GOT3 (cell line): ENCODE measurements at places on chromosomes 1 and 21.

DNA sequence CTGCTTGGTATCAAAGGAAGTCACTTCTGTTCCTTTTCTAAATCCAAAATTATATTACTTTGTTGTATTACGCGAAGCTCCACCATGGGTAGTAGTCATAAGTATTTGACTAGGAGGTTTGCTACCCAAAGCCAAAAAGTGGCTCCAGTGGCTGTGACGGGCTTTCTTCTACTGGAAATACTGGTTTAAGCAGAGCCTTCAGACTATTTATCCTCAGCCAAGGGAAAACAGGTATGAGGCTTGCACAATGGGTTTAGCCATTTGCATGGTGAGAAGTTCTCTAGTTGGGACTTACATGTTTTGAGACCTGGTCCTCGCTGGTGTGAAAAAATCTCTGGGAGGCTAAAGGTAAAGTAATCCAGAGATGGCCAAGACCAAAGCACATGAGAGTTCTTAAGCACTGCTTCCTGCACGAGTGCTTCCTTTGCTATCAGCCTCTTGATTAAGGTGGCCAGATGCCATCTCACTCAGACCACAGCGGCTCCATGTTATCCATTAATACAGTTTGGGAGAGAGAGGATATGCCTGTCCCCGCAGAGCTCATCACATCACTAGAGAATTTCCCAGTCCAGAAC is 121.2 kb downstream of the PIK3R3 start:
- DNase-seq = no peak

- no peak for DNase-seq
Observed at GRCh38 chr1:226120398-226120797, 57.9 kb downstream of the H3-3A start.

- no peak for DNase-seq
Observed at GRCh38 chr1:149844650-149845255, 54.6 kb upstream of the BOLA1 start.

DNA sequence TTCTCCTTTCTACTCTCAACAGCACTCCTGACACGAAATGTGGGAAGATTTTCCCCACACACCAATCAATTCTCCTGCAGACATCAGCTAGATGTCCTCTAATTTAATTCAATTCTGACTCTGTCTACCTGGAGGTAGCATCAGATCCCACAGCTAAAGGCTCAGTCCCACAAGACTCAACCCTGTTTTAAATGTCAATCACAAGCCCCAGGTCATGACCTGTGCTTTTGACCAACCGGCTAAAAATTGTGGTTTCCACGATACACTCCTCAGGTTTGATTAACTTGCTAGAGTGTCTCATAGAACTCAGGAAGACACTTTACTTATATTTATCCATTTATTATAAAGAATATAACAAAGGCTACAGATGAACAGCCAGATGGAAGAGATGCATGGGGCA is 27.4 kb downstream of the IL23R start:
- no peak for DNase-seq

GRCh38 chr1:7975212-7975865 is 13.8 kb downstream of the PARK7 start:
- no peak for DNase-seq

GRCh38 chr1:6098303-6099215 is 52.9 kb downstream of the KCNAB2 start:
- no peak for DNase-seq

GRCh38 chr1:12296016-12296415 is 66.2 kb downstream of the VPS13D start:
- no peak for DNase-seq

DNA sequence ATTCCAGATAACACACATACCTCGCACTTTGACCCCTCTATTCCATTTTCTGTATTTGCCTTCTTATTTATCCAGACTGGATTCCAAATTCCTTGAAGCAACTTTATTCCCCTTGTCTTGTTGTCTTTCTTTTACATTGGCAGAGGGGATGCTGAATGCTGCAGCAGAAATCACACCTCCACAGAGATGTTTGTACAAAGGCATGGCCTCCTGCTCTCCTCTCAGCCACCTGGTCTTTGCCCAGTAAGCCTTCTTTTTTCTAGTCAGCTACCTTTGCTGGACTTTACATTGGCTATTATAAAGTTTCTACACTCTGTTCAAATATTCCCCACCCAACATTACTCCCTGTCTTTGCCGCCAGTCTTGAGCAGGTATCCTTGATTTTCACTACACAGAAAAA is 75.1 kb downstream of the LAMC1 start:
- DNase-seq = no peak

DNA sequence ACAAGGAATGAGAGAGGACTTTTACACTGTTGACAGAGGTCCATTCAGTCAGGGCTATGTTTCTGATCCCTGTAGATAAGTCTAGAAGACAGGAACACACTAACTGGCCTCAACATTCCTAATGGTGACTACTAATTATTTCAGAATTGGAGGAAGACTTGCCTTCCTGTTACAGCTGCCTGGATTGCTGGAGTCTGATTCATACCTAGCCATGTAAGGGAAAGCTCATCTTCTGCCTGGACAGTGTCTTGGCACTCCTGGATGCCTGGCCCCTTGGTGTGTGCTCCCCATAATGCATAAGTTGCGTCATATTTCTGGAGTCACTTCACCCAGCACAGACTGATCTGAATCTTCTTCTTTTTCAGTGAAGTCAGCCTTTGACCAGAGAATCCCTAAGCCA is 326.0 kb upstream of the RUNX1 start:
- DNase-seq = no peak

DNA sequence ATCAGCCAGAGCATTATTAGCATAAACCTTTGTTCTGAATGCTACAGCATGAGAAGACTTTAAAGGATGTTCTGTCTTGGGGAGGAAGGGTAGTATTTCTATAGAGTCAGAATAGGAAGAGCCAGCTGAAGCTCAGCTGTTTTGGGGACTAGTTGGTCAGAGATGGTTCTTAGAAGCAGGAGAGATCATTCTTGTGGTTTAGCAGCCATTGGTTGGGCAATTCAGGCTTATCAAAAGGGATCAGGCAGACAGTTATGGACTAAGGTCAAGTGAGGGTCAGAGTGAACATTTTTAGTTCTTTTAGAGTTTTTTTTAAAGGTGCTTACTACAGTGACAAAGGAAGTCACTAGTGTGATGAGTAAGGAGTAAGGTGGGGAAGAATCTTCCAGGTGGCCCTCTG is 245.5 kb downstream of the RPS6KC1 start:
- no peak for DNase-seq

DNA sequence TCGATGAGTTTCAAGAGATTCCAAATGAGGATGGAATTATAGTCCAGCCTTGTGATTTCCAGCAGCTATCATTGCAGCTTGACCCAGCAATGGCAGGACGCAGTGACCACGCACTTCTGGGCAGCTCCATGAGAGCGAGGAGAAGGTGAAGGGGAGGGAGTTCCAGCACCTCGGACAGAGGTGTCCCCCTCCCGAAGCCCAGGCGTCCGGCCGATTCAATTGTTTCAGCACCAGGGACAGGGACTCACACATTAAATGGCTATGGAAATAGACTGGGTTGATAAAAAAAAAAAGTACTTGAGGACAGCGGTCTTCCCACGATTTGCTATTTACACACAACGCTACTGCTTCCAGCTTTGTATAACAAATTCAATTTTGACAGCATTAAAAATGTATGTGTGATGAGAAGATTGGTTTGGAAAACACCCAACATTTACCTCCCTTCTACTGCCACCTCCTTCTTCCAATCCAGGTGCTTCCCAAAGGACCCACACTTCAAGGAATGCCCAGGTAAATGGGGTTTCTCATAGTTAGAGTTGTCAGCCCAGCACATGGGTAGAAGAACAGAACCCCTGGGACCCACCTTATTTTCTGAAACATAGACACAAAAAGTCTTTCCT is 71.8 kb downstream of the DISP3 start:
- no peak for DNase-seq

- DNase-seq = no peak
Observed at GRCh38 chr1:244181867-244182266, 130.8 kb downstream of the ZBTB18 start.

- DNase-seq = no peak
Observed at GRCh38 chr1:160143695-160144094, 7.7 kb upstream of the ATP1A4 start.

DNA sequence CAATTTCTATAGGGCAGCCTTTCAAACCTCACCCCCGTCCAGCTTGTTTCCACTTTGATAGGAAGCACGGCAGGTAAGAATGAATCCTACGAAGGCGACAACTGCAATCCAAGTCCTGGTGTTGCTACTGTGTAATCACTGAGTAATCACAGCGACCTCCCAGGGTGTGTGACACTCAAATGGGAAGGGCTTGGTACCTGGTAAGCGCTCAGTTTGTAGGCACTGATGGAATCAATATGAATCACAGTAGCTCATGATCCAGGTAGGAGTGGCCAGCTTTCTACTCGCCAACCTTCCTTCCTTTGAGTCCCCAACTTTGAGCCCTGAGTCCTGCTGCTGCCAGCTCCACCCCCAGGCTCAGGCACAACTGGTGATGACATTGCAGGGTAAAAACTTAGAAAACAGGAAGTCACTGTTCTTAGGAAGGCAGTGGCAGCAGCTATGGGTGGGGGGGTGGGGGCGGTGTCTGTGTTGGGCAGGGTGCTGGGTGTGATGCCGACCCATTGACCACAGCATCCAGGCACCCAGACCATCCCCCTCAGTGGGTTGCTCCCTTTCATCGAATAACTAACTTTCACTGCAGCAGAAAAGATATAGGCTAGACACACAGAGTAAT is 70.7 kb downstream of the CD247 start:
- no peak for DNase-seq

- no peak for DNase-seq
Observed at GRCh38 chr1:212127221-212127620, 91.7 kb downstream of the DTL start.

DNA sequence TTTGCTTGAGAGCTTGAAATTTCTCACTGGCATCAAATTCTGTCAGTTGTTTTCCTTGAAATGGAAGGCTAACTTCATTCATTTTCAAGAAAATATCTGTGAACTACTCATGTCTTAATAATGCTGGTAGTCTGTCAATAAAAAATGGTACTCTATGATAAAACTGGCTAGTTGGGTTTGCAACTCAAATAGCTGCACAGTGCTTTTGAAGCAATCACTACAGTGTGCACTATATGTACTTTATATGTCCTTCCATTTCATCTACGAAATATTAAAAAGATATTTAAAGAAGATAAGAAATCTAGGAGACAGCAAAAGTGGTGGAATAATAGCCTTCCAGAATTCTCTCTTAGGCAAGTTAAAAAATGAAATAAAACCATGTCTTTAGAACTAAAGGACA is 39.9 kb upstream of the ZNHIT6 start:
- DNase-seq = no peak

GRCh38 chr1:26358411-26359384 is 4.8 kb upstream of the CRYBG2 start:
- no peak for DNase-seq

- no peak for DNase-seq
Observed at GRCh38 chr1:28244549-28245251, 8.8 kb downstream of the ATP5IF1 start.

- DNase-seq = no peak
Observed at GRCh38 chr1:22039594-22040285, 12.8 kb upstream of the CDC42 start.

- DNase-seq = no peak
Observed at GRCh38 chr21:39575775-39576174, 37.0 kb upstream of the B3GALT5 start.

GRCh38 chr1:206472886-206473285 is 2.6 kb downstream of the IKBKE start:
- DNase-seq = no peak

GRCh38 chr1:243924588-243925349 is 74.7 kb upstream of the AKT3 start:
- no peak for DNase-seq

GRCh38 chr1:230977761-230978490 is 735 bp downstream of the TTC13 start:
- no peak for DNase-seq

DNA sequence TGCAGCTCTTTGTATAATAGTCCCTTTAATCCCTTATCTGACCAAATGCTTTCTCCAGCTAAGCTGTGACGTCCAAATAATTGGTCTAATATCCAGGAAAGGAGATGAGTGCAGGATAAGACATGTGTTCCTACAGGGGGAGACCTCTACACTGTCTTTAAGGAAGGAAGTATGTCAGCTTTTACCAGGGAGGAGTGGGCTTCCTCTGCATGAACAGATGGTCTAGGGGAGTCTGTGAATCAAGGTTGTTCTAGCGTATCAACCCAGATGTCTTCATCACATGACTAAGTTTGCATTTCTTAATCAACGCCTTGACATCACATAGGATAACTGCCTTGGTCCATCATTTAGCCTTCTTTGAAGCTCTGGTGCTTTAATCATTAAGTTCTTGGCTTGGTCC is 528.2 kb downstream of the MRPL39 start:
- DNase-seq = no peak

- DNase-seq = no peak
Observed at GRCh38 chr1:201917362-201918033, 28.8 kb downstream of the SHISA4 start.

DNA sequence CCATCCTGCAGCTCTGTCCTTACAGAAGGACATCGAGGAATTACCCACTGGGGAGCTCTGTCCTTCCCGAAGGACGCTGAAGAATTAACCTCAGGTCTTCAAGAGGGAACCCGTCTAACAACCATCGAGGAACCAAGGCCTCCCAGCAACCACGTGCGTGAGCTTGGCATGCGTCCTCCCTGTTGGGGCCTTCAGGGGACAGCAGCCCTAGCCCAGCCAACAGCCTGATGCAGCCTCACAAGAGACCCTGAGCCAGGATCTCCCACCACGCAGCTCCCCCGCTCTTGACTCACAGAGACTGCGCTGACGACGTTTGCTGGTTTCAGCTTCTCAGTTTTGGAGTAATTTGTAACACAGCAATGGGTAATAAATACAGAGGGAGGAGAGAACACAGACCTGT is 19.6 kb upstream of the AGPAT3 start:
- DNase-seq = no peak

- DNase-seq = no peak
Observed at GRCh38 chr1:192907545-192908243, 98.9 kb downstream of the RGS2 start.

DNA sequence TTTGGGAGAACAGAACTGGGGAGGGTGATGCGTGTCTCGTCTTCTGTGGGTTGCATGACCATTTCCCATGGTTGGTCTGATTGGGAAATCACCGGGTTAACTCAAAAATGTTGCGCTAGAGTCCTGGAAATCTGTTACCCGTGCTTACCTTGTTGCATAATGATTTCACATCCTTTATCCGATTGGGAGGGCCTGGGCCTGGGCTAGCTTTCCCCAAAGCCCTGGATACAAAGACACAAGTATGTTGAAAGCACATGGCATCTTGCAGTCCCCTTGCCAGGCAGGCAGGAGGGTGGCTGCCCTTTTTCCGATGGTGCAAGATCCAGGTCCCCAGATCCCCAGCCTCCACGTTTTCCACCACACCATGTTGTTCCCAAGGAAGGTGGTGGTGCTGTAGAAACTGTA is 582 bp downstream of the TRPM2 start:
- DNase-seq = no peak

DNA sequence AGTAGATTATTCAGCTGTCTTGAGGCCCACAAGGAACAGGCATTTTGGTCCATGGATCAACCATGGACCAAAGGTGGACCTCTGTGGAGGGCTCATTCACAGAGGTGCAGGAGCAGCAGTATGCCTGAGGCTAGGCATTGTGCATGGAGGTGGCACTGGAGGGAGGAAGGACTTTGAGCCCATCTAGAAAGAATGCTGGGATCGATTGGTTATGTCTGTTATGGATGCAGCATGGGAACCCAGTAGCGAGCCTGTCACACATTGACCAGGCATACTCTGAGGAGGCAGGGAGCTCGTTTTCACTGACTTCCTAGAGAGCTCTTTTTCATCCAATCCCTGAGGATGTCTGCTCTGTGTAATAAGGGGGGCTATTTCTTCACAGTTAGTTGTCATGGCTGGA is 75.5 kb downstream of the KCNN3 start:
- no peak for DNase-seq

- DNase-seq = no peak
Observed at GRCh38 chr1:244192325-244192724, 141.2 kb downstream of the ZBTB18 start.
